ENCODE measurements at places on chromosomes 3 and 15.

DNA sequence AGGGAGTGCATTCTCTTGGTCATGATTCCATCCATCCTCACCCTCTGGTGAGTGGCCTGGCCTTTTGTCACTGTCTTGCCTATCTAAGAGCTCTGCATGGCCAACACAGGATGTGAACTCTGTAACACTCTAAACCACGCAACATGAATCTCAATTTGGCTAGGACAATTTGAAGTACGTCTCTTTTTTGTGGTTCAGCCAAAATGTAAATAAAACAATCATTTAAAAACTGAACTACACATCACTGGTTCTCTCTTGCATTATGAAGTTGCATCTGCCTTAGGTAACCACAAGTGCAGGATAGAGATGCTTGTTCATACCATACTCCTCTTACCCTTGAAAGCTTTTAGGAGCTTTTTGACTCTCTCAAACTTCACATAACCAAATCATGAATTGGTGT lies 27.3 kb downstream of the CCR3 start:
- no peak for DNase-seq

DNA sequence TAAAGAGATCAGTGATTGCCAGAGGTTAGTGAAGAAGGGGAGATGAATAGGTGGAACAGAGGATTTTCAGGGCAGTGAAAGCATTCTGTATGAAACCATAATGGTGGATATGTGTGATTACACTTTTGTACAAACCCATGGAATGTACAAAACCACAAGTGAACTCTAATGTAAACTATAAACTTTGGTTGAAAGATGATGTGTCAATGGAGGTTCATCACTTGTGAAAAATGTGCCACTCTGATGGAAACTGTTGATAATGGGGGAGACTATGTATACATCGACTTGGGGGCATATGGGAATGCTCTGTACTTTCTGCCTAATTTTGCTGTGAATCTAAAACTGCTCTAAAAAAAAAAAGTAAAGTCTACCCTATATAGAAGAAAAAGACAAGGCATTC lies 68.7 kb upstream of the ARHGEF3 start:
- no peak for DNase-seq

DNA sequence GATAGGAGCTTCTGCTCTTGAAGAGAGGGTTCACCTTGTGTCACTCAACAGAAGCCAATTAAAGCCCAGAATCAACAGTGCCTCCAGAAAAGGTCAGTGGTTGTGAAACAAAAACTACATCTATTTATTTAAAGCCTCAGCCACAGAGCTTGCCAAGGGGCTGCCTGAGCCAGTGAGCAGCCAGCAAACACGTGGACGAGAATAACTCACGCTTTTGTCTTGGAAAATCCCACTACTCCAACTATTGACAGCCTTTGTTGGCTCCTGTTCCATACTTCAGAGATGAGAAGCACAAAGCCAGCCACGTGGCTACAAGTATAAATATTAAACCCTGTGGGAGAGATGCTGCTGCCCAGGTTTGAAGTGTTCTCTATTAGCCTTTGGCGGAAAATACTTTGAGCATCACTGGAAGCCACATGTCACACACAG lies 10.3 kb downstream of the GPR156 start:
- DNase-seq: no peak

GRCh38 chr15:93803421-93804152 lies 427.8 kb upstream of the MCTP2 start:
- no peak for DNase-seq

DNA sequence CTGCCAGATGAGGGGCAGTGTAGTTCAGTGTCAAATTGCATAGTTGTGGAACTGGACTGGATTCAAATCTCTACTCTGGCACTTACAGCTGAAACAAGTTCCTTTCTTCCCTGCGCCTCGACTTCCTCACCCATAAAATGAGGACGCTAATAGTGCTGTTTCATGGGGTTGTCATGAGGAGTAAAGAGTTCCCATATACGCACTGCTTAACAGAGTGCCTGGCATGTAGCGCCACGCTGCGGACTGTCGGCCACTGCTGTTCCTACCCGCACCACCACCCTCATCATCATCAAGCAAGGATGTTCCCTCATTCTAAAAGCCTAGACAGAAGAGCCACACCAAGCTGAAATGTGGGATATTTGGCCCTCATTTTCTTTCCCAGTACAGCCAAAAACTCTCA lies 91.9 kb downstream of the CHDH start:
- no peak for DNase-seq

DNA sequence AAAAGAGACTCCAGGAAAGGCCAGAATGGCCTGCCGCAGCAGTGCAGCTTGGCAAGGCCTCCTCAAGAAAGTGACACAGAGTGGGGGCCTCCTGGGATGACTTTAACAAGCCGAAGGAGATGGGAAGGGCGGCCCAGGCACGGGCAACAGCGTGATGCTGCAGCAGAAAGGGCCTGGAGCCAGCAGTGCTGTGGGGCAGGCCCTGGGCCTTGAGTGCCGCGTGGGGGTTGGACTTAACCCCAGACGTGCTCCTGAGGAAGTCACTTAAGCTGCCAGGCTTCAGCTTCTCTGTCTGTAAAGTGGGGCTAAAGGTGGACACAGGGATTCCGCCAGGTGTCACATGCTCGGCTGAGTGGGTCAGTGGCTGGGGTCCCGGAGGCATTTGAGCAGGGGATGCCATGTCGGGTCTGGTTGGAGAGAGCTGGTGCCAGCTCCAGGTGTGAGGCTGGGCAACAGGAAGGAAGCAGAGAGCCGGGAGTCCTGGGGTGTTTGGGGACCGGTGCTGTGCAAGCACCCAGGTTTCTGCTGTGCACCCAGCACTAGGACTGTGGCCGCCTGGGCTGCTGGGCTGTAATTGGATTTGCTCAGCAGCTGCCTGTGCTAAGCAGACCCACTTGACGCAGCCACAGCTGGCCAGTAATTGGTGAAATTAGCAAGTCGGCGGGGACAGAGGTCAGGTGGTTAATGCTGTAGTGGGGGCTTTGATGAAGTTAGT lies 7.8 kb downstream of the DNAJB8 start:
- no peak for DNase-seq

DNA sequence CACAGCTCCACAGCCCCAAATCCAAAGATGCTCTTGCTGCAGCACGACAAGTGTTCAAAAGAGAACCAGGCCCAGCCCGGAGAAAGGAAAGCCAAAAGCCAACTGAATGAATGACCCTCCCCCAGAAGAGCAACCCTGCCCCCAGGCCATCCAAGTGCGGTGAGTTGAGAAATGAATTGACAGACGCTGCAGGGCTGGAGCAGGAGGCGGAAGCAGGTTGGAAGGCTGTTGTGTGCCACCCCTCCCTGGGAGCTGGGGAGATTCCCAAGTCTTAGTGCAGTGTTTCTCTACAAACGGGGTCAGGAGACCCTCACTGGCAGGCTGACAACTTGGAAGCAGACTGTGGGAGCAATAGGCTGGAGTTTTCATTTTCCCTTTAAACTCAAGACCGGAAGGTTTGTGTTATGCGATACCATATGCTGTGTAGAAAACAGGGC lies 3.5 kb upstream of the SPTBN5 start:
- DNase-seq: no peak

DNA sequence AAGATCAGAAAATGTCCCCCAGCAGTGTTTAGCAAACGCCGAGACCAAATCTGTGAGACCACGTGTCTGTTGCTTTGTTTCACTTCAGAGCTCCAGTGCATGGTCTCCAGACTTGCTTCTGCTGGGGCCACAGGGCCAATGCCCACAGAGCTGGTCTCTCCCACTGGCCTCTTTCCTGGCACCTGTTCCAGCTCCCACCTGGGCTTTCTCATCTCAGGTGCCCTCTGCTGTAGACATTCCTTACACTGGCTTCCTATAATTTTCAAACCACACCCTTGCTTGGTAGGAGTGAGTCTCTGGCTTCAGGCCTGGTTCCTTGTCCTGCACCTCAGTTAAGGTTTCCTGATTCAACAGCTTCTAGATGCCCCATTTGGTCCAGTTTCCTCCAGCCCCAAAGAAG lies 243.1 kb downstream of the ADAMTS17 start:
- no peak for DNase-seq

GRCh38 chr15:76343313-76343996 lies 6.9 kb downstream of the ISL2 start:
- no peak for DNase-seq

- DNase-seq: no peak
These were observed 527.2 kb downstream of the FOXP1 start for GRCh38 chr3:71056327-71056726.

DNA sequence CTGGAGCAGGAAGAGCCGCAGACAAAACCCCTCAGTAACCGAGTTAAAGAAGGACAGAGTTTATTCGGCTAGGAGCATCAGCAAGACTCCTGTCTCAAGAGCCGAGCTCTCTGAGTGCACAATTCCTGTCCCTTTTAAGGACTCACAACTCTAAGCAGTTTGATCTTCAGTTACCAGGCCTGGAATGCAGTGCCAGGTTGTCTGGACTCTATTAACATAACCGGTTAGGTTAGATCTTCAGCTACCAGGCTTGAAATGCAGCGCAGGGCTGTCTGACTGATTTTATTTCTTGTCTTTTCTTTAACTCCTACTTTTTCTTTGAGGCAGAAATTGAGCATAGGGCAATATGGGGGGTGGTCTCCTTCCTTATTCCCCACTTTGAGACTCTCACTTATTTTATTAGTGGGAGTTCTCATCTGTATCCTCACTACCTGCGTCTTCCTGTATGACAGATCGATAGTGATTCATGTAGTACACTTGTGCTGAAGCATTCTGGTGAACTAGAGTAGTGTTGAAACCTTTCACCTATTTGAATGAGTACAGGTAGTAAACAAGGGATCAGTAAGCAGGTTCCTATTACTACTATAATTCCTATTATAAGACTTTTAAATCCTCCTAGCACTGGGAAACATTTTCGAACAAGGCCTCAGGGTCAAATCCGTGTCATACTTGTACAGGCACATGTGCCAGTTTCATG lies 325.0 kb downstream of the CGGBP1 start:
- DNase-seq: no peak

DNA sequence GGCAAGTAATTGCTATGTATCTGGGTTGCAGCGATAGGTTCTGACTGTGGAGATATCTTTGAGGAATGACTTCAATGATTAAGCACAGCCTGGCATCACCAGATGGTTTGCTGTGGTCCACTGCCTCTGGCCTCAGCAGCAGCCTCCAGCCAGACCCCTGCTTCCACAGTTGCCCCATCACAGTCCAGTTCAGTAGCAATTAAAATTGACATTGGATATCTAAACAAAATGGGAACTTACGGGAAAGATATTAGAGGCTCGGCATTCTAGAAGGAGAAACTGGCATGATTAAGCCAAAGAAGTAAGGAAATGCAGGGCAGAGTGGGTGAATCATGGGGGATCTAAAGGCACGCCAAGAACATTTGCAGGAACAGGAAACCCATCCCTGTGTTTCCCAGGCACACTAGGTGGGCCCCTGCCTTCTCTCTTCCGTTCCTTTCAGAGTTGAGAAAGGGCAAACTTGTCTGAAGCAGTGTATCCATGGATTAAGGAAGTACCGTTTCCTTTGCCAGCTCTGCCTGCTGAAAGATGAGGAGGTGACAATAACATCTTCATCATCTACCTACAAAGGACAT lies 36.3 kb upstream of the SH3BP5 start:
- DNase-seq: no peak

GRCh38 chr3:24601066-24601939 lies 106.7 kb upstream of the THRB start:
- no peak for DNase-seq

GRCh38 chr15:101115786-101116680 lies 135.8 kb downstream of the CHSY1 start:
- no peak for DNase-seq

GRCh38 chr3:121757087-121757811 lies 7.7 kb upstream of the GOLGB1 start:
- DNase-seq: no peak

DNA sequence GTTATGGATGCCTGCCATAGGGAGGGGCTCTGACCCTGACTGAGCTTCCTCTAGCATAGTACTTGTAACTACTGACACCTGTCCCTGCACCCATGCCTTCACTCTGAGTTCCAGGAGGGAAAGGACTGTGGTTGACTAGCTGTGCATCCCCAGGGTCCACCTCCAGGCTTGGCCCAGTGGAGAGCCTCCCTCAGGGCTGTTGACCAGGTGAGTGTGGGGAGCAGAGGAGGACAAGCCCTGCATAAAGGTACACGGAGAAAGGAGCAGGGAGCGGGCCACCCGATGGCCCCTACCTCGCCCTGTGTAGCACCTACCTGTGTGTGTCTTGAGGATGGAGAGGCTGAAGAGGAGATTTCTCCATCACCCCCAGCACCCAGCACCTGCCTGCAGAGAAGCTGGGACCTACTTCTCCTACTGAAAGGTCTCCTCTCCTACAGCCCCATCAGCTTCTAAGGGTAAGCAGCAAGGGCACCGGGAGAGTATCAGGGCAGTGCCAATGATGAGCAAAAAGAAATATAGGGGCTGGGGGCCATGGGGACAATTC lies 6.7 kb upstream of the LTF start:
- no peak for DNase-seq

- DNase-seq: no peak
These were observed 192.1 kb downstream of the PDZRN3 start for GRCh38 chr3:73432706-73433032.

GRCh38 chr3:65335587-65335986 lies 647.8 kb upstream of the ADAMTS9 start:
- no peak for DNase-seq

GRCh38 chr3:162678941-162679340 lies 1182.3 kb downstream of the OTOL1 start:
- DNase-seq: no peak

DNA sequence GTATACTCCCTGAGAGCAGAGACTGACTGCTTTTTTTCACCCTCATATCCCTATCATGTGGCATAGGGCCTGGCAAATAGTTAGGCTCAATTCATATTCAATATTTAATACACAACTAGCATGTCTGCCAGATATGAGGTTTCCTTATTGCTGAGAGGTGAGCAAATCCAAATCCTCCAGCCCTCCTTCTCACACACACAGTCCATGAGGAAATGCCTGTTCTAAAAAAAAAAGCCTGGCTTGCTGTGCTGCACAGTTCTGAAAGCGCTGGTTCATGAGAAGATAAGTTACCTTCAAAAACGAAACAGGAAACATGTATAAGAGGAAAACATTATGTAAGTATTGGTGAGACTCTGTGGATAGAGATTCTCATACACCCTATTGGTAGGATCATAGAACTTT lies 15.5 kb upstream of the ACAP2 start:
- DNase-seq: no peak

- DNase-seq: no peak
These were observed 179.1 kb upstream of the RGMA start for GRCh38 chr15:93268066-93268465.

GRCh38 chr3:117358717-117359314 lies 649.2 kb downstream of the TUSC7 start:
- DNase-seq: no peak

DNA sequence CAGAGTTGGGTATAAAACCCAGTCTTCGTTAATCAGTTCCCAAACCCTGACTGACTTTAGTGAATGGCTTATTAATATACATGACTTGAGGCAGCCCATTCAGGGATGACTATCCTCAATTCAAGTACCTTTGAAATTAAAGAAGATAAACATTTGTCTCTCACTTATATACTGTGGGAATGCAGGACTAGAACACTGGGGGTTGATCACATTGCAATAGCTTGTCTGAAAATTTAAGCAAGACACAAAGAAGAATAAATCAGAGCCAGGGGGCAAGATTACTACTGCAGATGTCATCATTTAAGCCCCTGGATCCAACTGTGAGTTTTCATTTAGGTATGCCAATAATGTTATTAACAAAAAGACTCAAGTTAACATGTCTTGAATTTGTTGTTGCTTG lies 647.7 kb downstream of the ZPLD1 start:
- DNase-seq: no peak

- no peak for DNase-seq
These were observed 47.0 kb upstream of the TFG start for GRCh38 chr3:100662113-100662823.
